Hypothalamus (tissue), 51 donors: ENCODE measurements at places on chromosomes 5 and 9.

DNA sequence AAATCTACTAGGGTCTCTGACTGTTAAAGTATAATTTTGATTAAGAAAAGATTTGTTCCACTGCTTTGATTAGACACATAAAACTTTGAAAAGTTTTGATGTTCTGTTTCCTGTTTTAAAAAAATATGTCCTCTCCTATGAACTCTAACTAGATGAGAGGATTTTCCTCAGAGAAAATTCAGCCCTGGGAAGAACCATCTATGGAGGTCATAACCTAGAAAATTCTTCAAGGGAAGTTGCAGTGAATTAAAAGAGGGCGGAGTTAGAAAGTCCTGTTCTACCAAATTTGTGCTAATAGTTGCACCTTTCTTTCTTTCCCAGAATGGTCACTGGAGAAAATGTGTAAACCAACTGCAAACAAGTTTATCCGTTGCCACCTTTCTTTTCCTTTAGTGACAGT lies 27.7 kb downstream of the PIK3R1 start:
- no peak for DNase-seq

GRCh38 chr9:14480526-14480925 lies 166.6 kb upstream of the NFIB start:
- no peak for DNase-seq

- no peak for DNase-seq
Observed at GRCh38 chr9:26856413-26857032, 36.1 kb downstream of the CAAP1 start.

GRCh38 chr9:69546265-69546664 lies 125.9 kb downstream of the APBA1 start:
- no peak for DNase-seq

DNA sequence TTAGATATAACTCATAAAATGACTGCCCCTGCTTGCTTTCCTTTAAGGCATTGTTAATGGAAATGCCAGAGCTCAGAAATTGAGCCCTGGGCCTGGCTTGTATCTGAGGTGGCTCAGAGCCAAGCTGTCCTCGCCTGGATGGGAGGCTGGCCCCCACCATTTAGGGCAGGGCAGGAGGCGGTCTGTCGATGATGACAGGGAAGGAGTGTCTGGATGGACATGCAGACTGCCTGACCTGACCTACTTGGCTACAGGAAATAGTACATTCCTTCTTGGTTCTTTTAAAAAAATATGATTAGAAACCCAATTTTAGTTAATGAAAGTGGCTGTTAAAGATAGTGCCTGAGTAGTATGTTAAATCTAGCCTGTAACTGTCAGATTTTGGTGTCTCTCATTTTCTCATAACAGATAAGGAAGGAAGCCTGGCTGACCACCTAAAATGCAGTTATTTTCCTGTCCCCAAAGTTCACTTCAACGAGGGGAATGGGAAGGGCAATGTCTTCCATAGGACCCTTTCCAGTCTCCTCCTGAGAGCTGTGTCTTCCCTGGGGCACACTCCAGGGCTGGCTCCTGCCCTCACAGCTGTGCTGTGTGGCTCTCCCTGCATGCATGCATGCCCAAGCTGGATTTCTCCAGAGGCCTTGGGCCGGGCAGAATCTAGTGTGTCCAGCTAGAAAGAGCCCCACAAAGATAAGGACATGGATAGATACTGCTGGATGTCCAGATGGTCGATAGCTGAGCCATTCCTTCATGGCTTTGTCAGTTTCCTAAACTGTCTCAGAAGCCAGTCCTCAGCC lies 42.3 kb downstream of the MACROH2A1 start:
- DNase-seq = no peak
